Neural crest cell (in vitro differentiated cells): ENCODE measurements at places on chromosomes 4 and X.

GRCh38 chr4:158873795-158874401 is 105.1 kb downstream of the FNIP2 start:
- DNase-seq = no peak

GRCh38 chr4:142528433-142528832 is 317.7 kb downstream of the INPP4B start:
- no peak for DNase-seq

- DNase-seq = no peak
These were observed 31.6 kb upstream of the LSM6 start for GRCh38 chr4:146143888-146144287.

DNA sequence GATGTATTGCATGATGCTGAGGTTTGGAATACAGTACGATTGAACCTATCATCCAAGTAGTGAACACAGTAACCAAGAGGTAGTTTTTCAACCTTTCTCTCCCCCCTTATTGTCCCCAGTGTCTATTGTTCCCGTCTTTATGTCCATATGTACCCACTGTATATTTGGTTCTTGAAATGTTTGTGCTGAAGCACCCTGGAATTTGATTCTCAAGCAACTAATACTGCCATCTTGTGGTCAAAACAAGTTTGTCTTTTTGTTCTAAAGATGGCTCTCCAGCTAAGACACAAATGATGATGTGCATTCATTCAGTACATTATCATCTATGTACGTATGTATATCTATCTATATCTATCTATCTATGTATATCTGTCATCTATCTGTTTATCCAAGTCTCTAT is 33.5 kb upstream of the DCX start:
- DNase-seq = no peak

DNA sequence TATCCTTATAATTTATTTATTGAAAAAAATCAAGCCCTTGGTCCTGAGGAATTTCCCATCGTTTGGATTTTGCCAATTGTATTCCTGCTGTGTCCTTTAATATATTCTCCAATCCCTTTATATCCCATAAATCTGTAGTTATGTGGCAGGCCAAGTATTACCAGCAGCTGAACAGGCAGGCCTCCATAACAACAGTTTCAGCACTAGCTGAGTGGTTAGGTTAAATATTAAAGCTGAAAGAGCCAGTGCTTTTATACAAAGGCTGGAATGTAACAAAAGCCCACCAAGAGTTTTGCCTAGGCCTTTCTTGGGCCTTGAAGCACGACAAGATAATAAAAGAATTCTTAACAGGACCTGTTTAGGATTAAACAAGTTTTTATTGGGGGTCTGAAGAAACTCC is 366.6 kb upstream of the GALNT7 start:
- DNase-seq = no peak

GRCh38 chr4:38141808-38142500 is 181.8 kb downstream of the PTTG2 start:
- no peak for DNase-seq

DNA sequence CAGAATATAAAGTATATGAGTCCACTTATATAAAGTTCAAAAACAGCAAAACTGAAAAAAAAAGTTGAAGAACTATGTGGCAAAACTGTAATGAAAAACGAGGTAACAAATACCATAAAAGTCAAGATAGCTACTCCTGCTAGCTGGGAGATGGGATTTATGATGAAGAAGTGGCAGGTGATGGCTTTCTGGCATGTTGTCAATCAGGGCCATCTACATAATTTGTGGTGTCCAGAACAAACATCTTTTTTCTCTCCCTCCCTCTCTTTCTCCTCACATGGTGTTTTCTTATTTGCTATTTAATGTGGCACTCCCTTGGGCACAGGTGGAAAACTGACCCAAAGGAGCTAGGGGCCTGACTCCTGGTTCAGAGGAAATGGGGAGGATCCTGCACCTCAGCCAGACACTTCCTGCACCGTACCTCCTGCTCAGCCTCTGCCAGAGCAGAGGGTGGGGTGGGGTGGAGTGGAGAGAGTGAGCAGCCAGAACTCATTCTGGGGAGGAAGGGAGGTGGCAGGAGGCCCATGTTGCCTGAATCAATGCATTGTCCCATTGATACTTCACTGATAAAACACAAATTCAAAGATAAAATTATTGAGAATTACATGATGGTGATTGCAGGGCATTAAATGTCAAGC is 5.3 kb upstream of the SAP30 start:
- no peak for DNase-seq

DNA sequence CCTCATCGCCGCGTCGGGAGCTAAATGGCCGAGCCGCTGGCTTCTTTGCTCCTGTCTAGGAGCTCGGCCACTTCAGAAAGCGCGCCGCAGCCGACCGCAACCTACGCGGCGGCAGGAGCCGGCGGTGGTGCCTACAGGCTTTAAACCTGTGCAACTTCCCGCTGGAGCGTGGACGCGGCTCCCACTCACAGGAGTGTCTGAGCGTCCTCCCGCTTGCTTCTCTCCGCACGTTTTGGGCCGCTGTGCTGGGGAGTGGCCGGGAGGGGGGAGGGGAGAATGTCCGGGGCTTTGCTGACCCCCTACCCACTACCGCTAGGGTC is 1.0 kb downstream of the NHSL2 start:
- no peak for DNase-seq

DNA sequence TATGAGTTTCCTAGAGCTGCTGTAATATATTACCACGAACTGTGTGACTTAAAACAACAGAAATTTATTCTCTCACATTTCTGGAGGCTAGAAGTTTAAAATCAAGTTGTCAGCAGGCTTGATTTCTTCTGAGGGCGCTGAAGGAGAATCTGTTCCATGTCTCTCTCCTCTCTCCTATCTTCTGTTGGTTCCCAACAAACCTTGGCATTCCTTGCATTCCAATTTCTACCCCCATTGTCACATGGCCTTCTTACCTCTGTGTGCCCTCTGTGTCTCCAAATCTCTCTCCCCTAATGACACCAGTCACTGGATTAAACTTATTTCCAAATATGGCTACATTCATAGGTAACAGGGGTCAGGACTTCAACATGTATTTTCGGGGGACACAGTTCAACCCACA is 672.7 kb downstream of the RPA4 start:
- DNase-seq = no peak

- DNase-seq = no peak
These were observed 438.1 kb downstream of the GBA3 start for GRCh38 chr4:23130845-23131244.

GRCh38 chr4:55124322-55125076 is 896 bp downstream of the KDR start:
- peak; percentile 9 for DNase-seq

DNA sequence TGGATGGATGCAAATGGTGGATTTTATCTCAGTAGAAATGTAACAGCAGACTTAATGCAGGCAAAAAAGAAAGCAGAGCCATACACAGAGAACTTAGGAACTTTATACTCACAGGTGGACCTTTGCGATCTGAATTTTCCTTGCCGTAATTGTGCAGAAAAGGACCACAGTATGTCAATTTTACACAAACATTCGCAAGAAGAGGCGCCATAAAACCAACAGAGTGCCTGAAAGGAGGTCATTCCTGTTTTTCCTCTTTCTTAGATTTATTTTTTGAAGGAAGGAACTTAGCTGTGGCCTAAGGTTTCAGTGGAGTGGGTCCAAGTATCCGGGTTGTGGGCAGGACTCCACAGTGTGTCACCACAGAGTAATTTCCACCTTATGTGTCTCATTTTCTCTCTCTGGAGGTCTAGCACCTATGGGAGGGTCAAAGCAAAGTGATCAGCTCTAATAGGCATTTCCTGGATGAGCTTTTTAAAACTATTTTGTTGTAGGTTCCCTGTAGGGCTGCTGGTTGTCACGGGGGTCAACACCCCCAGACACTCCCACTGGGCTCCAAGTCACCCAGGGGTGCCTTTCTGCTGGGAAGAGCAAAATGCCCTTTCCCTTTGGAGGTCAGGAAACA is 24.7 kb upstream of the PBDC1 start:
- no peak for DNase-seq

DNA sequence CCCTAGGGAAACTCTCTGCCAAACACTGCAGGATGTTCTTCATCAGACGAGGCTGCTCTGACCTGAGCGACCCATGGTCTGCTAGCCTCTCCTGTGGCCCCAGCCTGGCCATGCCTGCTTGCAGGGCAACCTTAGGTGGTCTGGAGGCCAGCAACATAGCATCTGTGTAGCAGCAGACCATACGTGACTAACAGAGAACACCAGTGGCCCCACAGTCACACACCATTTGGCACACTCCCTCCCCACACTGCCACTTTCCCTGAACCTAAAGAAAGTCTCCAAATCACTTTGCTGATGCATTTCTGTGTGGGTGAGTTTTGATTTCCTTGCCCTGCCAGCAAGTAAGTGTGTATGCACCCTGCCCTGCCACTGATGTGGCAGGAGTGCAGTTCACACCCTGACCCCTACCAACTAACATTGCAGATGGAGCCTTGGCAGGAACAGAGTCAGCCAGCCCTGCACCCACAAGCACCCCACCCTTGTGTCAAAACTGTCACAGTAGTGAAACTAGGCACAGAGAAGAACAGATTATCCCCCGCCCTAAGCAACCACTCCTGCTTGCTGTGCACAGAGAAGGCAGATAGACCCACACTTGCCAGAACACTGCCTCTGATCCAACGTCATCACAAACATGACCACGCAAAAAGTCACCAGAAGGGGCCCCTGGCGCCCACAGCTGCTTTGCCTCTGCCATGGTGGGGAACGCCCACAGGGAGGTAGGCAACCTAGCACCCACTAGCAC is 249.1 kb downstream of the SPIN4 start:
- no peak for DNase-seq

- DNase-seq = no peak
These were observed 68.2 kb downstream of the NYX start for GRCh38 chrX:41515376-41515775.

- no peak for DNase-seq
These were observed 23.1 kb downstream of the ENOX2 start for GRCh38 chrX:130879869-130880268.

DNA sequence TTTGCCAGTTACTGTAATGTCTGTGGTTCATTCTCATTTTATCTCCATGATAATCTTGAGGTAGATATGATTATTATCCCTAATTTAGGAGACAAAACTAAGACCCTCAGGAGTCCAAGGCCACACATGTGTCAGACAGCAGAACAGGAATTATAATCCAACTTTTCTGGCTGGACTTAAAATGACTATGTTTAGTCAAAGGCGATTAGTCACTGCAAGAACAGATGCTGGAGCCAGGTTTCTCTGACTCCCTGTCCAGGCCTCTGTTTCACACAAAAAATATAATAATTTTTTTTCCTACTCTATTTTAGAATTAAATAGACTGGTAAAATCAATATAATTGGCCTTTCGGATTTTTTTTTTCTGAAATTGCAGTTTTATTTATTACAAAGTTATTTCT is 56.7 kb upstream of the TMEM131L start:
- no peak for DNase-seq

- DNase-seq = no peak
These were observed 146.5 kb upstream of the PCDH18 start for GRCh38 chr4:137678796-137679195.

- no peak for DNase-seq
These were observed 79.1 kb downstream of the DOCK11 start for GRCh38 chrX:118574666-118575065.

GRCh38 chr4:121785479-121785878 is 15.6 kb upstream of the EXOSC9 start:
- DNase-seq = no peak

GRCh38 chr4:185179488-185179887 is 24.3 kb downstream of the CFAP97 start:
- no peak for DNase-seq

DNA sequence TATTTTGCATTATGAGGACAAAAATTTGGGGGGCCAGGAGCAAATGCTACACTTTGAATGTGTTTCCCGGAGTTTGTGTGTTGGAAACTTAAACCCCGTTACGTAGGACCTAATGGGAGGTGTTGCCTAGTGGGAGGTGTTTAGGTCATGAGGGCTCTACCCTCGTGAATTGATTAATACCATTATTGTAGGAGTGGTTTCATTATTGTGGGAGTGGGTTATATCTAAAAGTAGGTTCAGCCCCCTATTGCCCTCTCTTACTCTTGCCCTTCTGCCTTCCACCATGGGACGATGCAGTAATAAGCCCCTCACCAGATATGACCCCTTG is 15.5 kb downstream of the UBA6 start:
- no peak for DNase-seq

GRCh38 chr4:39243462-39243861 is 61.1 kb downstream of the WDR19 start:
- DNase-seq = no peak

- no peak for DNase-seq
These were observed 53.5 kb upstream of the ACTRT1 start for GRCh38 chrX:128105659-128106058.

GRCh38 chrX:133269168-133269567 is 51.0 kb upstream of the TFDP3 start:
- no peak for DNase-seq

DNA sequence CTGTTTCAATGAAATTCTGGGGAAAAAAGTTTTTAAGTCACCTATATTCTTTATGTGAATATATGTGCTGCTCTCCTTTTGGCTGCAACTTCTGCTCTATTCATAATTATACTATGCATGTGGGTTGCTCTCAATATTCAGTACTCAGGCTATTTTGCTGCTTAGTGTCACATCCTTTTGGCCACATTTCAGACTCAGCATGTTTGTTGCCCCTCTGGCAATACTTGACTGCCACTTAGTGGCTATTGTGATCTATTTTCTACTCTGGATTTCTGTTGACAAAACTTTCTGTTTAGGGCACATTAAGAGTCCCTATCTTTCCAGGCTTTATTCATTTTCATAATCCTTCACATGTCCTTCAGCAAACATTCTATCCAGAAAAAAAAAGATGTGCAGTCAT is 15.8 kb upstream of the CT45A1 start:
- DNase-seq = no peak

DNA sequence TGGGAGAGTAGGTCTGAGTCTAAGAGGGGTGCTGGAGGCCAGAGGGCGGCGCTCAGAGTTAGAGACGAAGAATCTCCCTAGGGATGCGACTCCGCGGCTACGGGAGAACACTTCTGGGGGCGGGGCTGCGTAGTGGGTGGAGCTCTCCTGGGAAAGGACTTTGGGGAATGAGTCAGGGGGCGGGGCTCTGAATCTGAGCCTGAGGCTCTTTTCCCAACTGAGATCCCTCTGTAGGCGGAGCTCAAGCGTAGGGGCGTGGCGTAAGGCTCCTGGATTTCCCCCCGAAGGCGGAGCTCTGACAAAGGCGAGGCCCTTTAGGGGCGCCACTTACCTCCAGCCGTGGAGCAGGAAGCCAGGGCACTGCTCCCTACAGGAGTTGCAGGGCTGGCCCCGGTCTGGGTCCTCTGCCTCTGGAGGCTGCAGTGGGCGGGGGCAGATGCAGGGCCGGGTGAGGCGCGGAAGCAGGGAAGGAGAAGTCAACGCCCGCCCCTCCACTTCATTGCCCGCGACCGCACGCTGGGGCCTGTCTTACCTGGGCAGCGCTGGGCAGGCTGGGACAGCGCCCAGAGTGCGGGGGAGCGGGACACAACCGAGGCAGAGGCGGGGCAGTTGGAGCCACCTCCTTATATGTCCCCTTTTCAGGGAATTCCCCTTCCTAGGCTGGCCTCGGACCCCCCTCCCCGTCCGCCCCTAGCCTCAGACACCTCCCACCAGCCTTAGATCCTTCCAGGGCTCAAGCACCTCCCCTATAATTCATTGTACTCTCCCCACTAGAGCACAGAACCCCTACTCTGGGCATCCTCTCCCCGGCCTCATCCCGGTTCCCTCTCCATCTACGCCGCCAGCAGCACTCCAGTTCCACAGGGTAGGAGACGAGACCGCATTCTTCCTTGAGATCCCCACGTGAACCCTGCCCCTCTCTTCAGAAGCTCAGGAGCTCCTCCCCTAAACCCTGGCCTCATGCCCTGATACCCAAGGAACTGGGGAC is 1.6 kb downstream of the PRICKLE3 start:
- DNase-seq = peak; percentile 78

GRCh38 chrX:104929324-104929723 is 291.2 kb downstream of the TEX13A start:
- no peak for DNase-seq
